T follicular helper cell (primary cell): ENCODE measurements at places on chromosomes 2 and 18.

DNA sequence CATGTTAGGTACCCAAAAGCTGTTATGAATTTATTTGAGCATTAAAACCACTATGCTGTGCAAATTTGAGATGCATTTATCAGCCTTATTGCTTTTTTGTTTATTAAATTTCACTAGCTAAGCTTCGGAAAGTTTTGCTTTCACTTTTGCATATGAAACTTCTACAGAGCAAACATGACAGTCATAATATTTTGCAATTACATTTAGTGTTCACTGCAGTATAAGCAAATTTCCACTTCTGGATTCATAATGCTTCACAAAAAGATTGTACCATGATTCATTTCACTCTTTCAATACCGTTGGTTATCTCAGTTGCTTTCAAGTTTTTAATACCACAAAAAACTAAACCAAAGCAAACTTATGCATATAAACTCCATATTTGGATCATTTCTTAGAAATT lies 228.7 kb upstream of the SLC8A1 start:
- no peak for DNase-seq

DNA sequence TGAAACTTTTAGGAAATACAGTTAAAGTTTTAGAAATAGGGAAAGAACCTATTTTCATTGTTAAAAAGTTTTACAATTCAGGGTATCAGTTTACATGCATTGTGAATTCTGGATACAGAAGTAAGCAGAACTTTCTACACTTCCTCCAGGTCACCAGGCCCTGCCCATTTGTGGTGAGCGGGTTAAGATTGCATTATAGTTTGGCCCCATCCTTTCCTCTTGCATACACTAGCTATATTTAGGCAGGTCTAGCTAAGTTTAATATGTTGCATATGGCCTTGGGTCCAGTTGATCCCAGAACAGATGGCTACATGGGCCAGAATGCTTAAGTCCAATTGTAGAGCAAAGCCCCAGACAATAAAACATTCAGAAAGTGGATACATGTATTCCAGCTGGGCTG lies 4.8 kb downstream of the VWA3B start:
- DNase-seq: no peak

DNA sequence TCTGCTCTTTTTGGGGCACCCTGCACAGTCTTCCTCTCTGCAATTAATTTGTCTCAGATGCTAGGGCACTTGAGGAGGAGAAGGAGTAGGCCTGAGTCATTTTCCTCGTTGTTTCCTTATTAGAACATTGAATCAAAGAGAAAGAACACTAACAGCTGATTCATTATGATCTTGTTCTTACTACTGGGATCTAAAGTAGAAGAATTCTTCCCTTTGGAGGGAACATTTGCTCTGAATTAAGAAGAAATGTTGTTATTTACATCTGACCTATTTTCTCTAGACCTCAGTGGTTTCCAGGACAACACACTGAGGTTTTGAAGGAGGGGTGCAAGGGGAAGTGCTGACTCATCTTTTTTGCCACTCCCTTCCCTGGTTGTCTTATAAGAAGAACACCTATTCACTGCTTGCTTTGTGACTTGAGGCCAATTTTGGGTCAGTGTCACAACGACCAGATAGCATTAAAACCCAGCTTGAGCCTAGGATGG lies 24.3 kb upstream of the STAT1 start:
- DNase-seq: no peak

DNA sequence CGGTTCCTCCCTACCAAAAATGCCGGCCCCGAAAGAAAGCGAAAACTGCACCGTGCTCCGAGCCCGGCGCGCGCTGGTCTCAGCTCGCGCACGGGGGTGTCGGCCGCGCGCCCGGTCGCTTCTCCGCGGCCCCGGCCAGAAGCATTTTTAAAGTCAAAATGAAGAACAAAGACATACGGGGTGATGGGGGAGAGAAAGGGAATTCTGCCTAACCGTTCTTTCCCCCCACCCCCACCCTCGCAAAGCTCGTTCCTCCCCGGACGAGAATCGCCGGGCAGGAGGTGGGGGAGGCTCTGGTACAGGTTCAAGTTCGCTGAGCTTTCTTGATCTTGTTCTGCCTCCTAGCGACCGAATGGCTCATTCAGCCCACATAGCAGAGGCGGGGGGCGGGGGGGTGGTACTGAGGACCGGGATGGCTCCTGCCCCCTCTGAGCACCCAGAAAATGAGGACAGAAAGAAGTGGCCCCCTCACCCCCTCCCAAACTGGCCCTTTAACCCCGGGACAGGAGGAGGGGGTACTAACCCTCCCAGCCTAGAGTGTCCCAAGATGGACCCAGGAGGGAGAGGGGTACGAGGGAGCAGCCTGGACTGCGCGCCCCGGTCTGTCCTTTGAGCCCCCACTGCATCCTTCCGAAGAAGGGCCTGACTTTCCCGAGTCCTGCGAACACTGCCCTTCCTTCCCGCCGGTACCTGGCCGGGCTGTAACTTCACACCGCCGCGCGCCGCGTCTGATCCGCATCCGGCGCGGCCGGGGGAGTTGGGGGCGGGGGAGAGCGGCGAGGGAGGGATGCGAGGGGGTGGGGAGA lies 3.1 kb downstream of the BCL11A start:
- DNase-seq: no peak

GRCh38 chr2:18762667-18763066 lies 173.3 kb upstream of the NT5C1B start:
- no peak for DNase-seq
